ENCODE measurements at places on chromosomes 12 and 14.

DNA sequence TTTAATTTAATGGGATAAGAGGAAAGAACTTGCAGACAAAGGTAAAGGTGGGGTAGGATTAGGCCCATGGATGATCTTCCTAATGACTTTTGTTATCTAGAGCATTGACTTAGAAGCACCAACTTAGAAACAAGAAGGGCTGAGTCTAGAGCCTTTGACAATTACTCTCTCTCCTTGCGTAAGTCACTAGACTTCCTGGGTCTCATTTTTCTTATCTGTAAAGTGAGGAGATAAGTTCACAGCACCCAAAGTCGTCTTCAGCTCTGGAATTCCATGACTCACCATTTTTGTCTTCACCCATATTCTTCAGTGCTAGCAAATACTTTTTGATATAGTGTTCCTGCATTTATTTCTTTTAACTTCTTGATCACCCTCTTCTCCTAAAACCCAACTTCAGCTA is 75.7 kb downstream of the SSPN start:
- DNase-seq = no peak

DNA sequence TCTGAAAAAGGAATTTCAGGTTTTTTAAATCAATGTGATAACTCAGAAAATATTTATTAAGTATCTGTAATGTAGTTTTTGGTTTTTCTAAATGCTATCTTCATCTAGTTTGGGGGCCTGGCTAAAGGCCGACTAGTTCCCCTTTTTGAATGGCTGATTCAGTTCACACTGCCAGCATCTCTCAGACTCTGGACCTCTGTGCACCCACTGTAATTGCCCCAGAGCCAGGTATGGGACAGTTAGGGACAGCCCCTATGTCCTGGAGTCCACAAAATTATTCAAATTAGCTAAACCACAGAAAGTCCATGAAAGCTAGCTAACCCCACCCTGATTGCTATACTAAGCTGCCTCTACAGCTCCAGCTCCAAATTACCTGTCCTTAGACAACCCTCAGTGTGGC is 49.1 kb upstream of the RGS6 start:
- no peak for DNase-seq

- no peak for DNase-seq
Measured at GRCh38 chr14:51654533-51654845, 2.8 kb downstream of the FRMD6 start.

DNA sequence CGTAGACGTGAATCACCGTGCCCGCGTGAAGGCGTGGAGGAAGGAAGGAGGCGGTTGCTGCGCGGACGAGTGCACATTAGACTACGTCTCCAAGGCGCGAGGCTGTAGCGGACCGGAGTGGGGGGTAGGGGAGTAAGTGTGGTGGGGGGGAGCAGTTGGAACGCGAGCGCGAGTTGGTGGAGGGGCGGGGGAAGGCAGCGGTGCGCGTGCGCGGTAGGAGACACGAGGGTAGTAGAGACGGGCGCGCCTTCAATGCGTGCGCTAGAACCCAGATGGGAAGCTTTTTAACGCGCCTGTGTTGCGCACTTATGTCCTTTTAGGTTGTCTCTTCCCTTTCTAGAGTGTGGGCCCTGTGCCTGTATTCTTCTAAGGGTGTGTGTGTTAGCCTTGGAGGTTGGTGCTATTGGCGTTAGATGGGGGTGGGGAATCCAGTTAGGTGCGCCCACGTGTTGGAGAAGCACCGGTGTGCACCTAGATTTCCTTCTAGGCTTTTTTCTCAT is 604 bp downstream of the EIF4B start:
- DNase-seq = peak; percentile 36

GRCh38 chr14:100531152-100532121 is 55.8 kb downstream of the BEGAIN start:
- no peak for DNase-seq

DNA sequence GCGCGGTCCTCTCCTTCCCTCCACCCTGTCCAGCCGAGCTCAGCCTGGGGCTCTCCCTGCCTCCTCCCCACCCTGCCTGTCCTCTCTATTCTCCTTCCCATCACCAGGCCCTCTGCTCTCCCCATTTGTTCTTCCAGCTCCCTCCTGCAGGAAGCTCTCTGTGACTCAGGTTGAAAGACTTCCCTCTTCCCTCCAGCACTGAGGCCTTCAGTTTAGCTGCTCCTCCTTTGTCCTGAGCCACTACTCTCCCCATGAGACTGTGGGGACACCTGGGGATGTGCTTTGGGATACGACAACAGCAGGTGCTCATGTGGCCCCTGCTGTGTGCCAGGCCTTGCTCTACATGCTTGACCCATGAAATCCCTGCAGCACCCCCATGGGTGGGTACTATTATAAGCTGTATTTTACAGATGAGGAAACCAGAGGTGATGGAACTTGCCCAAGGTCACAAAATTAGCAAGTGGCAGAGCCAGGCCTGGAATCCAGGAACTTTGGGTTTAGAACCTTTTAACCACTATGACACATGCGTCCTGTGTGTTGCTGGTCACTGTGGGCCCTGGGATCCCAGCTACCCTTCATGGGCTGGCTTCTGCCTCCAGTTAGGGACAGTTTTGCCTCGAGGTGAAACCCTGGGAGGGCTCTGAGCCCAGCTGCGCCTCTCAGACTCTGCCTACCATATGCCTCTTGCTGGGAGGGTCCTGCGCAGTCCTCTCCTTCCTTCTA is 5.5 kb downstream of the KRT80 start:
- DNase-seq = no peak

DNA sequence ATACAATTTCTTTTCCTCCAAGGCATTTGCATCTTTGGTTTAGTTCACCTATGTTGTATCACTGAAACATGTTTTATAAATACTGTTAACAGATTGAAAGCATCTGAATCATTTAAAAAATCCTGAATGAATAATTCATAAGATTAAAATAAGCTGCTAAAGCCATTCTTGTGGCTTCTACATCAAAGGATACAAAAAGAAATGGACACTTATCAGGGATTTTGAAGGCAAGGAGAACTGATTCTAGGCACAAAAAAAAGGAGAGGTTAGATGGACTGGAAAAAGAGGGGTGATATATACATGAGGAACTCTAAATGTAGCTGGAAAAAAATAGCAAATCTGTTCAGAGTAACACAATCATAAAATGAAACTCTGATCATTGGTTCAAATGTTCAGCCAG is 5.8 kb upstream of the OVCH1 start:
- no peak for DNase-seq

DNA sequence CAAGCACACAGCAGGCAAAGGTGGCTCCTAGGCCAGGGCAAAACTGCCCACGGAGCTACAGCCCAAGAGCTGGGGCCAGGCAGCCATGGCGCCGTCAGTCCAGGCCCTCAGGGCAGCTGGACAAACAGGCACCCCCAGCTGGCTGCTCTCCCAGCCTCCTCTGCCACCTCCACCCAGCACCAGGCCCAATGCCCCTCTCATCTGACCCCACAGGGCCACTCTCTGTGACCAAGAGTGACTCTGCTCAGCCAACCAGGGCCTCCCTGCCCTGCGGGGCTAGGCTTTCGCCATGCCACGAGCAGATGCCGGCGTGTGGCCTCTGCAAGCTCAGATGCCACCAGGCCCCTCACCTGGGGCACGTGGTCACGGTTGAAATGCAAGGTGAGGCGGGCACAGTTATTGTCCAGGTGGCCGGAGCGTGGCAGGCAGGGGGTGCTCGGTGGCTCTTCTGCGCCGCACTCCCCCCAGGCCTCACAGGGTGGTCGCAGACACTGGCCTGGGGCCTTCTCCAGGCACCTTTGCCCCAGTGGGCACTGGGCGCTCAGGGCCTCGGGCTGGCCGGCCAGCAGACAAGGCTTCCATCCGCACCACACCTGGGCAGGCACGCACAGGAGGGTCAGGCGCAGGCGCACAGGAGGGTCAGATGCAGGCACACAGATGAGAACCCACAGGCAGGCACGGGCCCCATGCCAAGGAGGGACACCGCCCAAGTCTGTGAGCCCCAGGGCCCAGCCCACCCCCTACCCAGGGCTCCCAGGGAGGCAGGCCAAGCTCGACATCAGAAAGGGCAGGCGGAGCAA is 23.0 kb downstream of the JAG2 start:
- DNase-seq = no peak

GRCh38 chr12:103386451-103386850 is 109.3 kb downstream of the C12orf42 start:
- DNase-seq = no peak

- no peak for DNase-seq
Measured at GRCh38 chr12:62622177-62622576, 155.6 kb downstream of the MON2 start.

- DNase-seq = no peak
Measured at GRCh38 chr12:57330992-57331391, 80.0 kb upstream of the STAC3 start.

GRCh38 chr12:24742378-24742777 is 206.5 kb downstream of the BCAT1 start:
- no peak for DNase-seq

All from SHP77 treated with DMSO at 0.1 percent for 48 hours (cell line).